ENCODE measurements at places on chromosomes 11 and 22.

DNA sequence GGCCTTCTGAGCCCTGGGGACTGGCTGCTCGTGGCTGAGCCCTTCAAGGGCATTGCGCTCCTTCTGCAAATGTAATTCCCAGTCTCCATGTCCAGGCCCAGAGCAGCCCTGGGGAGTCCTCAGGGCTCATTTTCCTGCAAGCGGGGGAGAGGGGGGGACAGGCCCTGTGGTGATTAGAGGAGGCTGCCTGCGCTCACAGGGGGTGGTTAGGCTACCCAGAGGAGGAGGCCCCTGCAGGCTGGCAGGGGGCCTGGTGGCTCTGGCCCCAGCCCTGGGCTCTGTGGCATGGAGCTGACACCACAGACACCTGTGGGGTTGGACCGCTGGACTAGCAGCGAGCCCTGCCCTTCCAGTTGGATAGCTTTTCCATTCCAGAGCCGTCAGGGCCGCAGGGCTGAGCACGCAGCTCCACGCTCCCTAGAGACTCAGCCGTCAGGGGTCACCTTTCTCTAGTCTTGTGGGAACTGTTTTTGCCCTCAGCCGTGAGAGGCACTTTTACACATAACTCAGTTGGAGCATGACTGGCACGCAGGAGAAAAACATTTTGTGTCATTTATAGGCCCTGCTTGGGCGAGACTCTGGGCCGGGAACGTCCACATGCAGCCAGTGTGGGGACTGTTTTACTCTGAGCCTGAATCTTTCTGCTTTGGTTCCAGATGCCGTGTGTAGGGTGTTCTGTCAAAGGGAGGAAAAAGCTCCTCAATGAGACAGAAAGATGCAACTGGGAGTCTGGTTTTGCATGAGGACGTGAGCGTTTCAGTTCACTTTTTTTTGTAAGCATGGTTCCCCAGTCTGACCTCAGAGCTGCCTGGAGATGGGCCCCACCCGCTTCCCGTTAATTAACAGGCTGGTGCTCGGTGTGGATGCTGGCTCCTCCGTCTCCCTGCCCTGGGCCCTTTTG, 58.1 kb downstream of the LRP5 start:
- DNase-seq, result no peak

DNA sequence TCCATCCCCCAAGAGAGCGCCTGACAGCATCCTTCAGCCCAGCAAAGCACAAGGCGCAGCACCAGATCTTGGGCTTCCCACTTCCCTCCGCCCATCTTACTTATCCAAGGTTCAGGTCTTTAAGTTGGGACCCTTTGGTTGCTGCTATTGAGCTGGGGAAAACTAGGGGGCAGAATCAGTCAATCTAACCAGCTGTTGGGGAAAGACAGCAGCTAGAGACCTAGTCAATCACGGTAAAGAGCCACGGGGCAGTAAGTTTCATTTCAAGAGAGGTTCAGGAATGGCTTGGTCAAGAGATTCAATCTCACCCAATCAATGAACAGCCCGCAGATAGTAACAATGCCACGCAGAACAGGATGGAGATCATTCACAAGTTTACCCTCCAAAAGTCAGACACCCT, 1.7 kb downstream of the ABTB2 start:
- DNase-seq, result no peak

GRCh38 chr22:35914665-35915476, 113.8 kb downstream of the RBFOX2 start:
- peak; percentile 95 for DNase-seq

DNA sequence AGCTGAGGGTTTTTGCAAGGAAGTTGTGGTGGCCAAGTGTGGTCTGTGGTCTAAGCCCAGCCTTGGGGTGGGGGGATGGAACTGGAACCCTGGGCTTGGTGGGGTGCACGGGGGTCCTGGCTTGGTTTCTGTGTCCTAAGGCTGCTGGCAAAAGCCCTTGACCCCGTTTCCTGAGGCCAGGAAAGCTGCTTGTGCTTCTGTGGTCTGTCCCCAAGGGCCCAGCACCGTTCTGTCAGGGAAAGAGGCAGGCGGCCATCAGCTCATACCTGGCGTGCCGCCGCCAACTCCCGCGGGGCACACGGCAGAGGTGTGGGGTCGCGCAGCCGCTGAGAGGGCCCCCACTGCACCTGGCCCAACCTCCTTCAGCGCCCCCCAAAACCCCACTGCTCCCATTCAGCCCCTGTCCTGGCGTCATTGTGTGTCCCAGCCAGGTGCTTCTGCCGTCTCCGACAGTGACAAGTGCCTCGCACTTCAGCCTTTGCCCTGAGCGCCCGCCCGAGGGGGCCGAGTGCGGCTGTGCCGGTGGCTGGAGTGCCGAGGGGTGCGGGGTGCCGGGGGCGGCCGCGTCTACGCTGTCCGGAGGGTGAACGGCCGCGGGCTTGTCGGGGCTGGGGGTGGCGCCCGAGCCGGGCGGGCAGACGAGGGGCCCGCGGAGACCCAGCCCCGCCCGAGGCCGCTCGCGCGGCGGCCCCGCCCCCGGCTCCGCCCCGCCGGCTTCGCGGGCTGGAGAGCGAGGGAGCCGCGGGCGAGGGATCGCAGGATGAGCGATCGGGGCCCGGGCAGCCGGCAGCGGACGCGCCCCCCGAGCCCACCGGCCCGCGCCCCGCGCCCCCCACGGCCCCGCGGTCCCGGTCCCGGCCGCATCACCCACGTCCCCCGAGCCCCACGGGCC, at the start of gene CNIH2:
Gene CNIH2, plus strand, starts transcription at position 705 of the 892 bp plus-strand sequence. CDS start 282 bp downstream, outside the sequence.
- no peak for DNase-seq

DNA sequence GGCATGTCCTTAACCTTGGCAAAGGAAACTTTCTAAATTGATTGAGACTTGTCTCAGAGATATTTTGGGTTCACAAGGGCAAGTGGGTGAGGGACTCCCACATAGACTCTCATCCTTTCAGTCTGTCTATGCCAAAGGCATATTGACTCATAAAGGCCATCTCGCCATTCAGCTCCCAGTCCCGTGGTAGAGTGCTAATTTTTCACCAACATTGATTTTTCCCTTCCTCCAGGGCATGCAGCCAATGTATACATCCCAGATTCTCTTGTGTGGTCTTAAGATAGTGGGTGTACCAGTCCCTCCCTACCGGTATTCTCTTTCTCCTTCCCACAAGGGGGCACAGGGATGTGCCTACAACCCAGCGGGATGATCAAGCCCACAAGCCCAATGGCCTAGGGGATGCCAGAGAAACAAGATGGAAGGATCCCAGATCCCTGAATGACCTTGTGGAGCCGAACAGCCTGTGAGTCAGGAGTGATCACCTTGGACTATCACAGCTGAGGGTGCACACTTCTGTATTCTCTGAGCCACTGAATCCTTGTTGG, 7.9 kb downstream of the C11orf96 start:
- DNase-seq, result no peak

DNA sequence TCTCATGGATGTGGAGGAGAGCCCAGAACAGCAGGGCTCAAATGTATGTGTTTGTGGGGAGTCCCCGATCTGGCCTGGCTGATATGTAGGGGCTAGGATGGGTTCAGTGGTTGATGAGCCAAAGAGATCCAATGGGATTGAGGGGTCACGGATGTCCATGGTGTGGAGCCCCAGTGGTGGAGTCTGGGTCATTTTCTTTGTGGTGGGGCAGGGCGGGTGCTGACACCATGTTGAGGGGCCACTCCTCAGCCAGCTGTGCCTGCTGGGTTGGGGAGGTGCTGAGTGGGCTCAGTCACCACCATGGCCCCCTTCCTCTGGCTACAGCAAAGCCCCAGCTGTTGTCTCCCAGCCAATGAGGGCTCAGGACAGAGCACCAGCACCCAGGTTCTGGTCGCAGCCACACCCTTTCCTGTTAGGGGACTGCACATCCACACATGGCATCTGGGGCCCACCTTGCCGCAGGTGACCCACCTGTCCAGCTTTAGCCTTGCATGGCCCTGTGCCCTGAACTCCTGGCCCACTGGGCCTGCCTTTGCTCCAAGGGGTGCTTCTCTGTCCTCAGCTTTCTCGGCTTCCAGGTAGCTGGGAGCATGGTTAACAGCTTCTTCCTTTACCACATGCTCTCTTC, 3.2 kb upstream of the GNAZ start:
- no peak for DNase-seq

GRCh38 chr11:77193911-77194830, 66.1 kb downstream of the MYO7A start:
- no peak for DNase-seq

All from globus pallidus (tissue), 1 donor.